ENCODE measurements at places on chromosomes 4 and X.

- peak; percentile 44 for DNase-seq
These were observed 1054.5 kb upstream of the PABPC4L start for GRCh38 chr4:135256111-135256510.

- DNase-seq, result no peak
These were observed 143.4 kb upstream of the NWD2 start for GRCh38 chr4:37101182-37101581.

GRCh38 chr4:174538123-174538875 lies 16.0 kb upstream of the HPGD start:
- no peak for DNase-seq

DNA sequence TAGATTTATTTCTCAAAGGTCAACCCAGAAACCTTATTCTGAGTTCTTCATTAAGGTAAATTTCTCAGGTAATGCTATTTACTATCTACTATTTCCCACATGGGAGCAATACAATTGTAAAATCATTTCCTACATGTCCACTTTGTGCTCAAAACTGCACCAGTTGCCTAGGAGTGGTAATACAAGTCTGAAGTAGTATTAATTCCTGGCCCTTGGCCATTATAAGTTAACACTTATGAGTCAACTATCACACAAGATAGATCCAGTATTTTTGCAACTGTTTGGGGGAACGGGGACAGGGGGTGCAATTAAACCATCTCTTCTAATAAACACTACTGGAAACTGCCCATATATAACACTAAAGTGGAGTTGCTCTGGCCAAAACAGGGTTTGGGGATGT lies 48.9 kb downstream of the ACSL4 start:
- DNase-seq, result no peak

DNA sequence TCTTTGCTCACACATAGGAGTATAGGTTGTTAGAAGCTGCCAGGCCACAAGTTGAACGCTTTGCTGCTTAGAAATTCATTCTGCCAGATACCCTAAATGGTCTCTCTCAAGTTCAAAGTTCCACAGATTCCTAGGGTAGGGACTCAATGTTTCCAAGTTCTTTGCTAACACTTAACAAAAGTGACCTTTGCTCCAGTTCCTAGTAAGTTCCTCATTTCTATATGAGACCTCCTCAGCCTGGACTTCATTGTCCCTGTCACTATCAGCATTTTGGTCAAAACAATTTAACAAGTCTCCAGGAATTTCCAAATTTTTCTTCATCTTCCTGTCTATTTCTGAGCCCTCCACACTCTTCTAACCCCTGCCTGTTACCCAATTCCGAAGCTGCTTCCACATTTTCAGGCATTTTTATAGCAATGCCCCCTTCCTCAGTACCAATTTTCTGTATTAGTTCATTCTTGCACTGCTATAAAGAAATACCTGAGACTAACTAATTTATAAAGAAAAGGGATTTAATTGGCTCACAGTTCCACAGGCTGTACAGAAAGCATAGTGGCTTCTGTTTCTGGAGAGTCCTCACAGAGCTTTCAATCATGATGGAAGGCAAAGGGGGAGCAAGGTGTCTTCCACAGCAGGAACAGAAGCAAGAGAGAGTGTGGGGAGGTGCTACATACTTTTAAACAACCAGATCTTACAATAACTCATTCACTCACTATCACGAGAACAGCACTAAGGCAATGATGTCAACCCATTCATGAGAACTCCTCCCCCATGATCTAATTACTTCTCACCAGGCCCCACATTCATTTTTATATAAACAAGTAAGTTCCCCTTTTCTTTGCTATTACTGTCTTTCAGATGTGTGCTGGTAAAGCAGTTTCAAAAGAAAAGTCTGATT lies 11.5 kb upstream of the TLR1 start:
- no peak for DNase-seq

DNA sequence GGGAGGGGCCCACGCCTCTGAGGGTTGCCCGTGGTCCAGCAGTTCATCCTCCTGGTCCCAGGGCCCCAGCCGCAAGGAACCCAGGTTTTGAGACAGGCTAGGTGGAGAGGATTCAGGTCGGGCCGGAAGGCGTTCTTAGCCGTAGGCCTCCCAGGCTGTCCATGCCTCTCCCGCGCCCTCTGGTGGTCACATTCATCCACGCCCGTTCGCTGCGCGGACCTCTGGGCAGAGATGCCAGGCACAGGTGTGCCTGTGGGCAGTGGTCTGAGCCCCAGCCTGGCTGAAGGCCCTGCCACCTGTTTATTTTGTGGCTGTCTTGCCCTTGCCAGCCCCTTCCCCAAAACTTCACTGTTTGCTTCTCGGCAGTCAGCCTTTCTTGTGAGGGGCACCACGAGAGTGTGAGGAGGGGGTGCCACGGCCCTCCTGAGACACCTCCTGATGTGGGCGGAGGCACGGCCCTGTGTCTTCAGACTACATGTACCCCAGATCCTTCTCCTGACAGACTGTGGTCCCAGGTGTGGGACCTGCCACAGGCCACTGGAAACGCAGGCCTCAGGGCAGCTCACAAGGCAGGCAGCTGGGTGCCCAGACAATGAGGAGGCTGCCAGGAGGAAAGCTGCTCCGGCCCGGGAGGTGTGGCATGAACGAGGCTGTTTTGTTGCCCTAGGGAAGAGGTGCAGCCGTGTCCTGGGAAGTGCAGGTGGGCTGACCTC lies 5.0 kb downstream of the UVSSA start:
- peak; percentile 48 for DNase-seq

DNA sequence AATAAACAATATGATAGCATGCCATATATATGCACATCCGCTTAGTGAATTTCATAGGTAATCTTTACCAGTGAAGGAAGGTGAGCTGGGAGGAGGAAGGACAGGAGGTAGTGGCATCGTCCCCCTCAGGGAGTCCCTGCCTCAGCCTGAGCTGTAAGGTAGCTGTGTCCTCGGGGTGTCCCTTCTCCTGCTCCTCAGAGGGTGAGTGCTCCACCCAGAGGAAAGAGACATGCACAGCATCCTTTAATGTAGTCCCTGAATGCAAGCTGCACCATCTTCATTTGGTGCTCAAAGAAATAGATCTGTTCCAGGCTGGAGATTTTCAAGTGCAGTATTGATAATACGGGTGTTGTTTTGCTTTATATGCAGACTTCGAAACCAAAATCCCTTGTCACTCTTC lies 330.4 kb upstream of the SFRP2 start:
- no peak for DNase-seq

GRCh38 chrX:133604801-133605200 lies 189.5 kb upstream of the GPC4 start:
- DNase-seq, result no peak

DNA sequence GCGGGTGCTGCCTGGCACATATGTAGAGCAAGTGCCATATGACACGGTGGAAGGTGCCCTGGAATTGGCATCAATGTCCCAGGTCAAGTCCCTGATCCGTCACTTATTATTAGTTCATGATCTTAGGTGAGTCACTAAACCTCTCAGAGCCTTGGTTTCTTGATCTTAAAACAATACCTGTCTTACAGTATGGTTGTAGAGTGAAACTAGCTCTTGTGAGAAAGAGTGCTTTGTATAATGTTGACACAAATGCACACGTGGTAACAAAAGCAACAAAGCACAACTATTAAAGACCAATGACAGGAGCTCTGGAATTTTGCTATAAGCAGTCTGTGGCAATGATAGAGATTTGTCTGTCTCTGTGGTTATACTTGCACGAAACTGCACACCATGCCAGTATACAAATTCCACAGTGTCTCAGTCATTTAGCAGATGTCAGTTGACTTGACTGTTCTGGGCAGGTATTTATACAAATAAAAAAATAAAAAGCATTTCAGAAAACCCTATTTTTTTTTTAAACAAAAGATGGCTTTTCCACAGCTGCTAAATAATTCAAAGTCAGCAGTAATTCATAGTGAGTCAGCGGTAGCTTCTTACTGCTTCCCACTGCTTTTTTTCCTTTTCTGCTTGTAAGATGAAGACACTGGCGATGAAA lies 19.7 kb upstream of the ACSL1 start:
- peak; percentile 18 for DNase-seq

GRCh38 chrX:5380426-5380825 lies 848.2 kb downstream of the NLGN4X start:
- DNase-seq, result no peak

GRCh38 chr4:176276710-176277109 lies 7.7 kb upstream of the ASB5 start:
- DNase-seq, result no peak

DNA sequence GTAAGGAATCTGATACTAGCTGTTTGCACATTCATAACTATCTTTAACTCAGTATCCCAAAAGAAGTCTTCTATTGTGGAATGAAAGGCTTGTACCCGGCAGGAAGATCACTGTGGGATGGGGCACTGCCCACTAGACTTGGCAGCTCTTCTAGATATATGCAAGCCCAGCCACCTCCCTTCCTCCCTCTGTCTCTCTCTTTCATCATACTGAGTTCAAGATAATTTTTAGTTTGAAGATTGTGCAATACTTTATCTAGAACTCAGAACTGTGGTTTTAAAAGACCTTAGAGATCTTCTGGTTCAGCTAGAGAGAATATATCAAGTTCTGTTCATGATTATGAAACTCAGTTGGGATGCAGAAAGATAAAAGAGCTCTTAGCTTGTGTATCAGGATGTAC lies 22.5 kb upstream of the GPR34 start:
- no peak for DNase-seq

Measured in astrocyte of the cerebellum (primary cell).